ENCODE measurements at places on chromosomes 16 and 17. TPM values are rescaled to one million over a fixed set of nuclear protein-coding genes. Genes with fewer than 3 reads are reported as not detected.

The PABPN1L gene
- total RNA-seq = 4.1 TPM

The KCNG4 gene
- total RNA-seq = not detected

The CRAMP1 gene
- 12.7 TPM for total RNA-seq

The KCNH6 gene
- 22.4 TPM for total RNA-seq

The PPP1R27 gene
- total RNA-seq = 1.6 TPM

GRCh38 chr17:57603546-57603945 lies 141.6 kb downstream of the CCDC182 start:
- peak; percentile 58 for DNase-seq
- no peaks in the 10 kb centered on the region for H3K27me3 ChIP-seq
- no peak overlapping the region for H3K4me3 ChIP-seq
- peak overlapping the region; percentile 1 for H3K27ac ChIP-seq
- H3K4me1 ChIP-seq = peaks cover 16% of the 10 kb centered on the region

GRCh38 chr16:30186782-30187555 lies 3.6 kb downstream of the CORO1A start:
- no peaks in the 10 kb centered on the region for H3K4me1 ChIP-seq
- H3K27ac ChIP-seq = no peak overlapping the region
- DNase-seq = peak; percentile 44
- H3K27me3 ChIP-seq = no peaks in the 10 kb centered on the region

- no peaks in the 10 kb centered on the region for H3K27me3 ChIP-seq
- H3K27ac ChIP-seq = no peak overlapping the region
- H3K4me3 ChIP-seq = no peak overlapping the region
- no peaks in the 10 kb centered on the region for H3K4me1 ChIP-seq
Observed at GRCh38 chr17:9371019-9371418, 204.6 kb downstream of the STX8 start.

DNA sequence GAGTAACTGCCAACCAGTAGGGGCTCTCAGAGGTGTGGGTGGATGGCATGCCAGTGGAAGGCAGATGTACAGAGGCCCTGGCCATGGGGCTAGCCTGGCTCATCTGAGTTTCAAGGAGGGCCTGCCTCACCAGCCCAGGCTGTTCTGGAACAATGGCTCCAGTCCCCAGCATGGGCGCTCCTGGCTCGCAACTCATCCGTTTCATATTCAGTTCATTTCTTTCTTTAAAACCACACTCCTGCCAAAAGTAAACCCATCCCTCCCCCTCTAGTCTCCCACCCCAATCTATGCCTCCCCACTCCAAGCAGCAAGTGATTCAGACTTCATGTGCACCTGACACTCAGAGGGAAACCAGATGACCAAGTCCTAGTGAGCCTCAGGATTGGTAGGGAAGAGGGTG lies 2.4 kb downstream of the CCL13 start:
- H3K27ac ChIP-seq = no peak overlapping the region
- no peaks in the 10 kb centered on the region for H3K4me1 ChIP-seq
- no peak overlapping the region for H3K4me3 ChIP-seq

DNA sequence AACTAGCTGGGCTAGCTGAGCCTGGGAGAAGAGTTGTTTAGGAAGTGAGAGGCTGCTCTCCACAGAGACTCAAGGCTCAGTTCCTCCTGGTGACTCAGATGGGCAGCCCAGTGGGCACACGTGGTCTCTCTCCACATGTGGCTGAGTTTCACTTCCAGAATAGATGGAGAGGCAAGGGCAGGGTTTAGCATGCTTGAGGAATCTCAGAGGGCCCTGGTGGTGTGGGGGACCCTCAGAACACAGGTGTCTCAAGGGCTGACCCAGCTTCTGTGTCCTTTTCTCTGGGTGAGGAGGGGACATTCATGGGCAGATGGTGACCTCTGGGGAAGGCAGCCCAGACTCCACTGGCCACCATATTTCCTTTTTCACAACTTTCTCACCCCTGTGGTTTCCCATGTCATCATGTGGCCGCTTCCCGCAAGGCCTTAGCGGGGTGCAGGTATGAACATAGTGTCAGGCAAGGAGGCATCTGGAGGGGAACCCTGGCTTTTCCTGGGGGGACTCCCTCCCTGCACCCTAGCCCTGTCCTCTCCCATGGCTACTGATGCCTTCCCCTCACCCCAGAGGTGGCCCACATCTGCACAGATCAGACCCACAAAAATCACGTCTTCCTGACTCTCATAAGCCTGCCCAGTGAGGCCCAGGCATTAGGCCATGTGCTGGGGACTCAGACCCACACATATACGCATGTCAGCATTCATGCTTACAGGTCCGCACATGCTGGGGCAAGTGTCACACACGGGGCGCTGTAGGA lies 3.3 kb downstream of the GRN start:
- no peak overlapping the region for H3K27ac ChIP-seq
- H3K36me3 ChIP-seq = peaks cover 10% of the 10 kb centered on the region
- no peak overlapping the region for H3K4me3 ChIP-seq
- peak; percentile 47 for DNase-seq
- no peaks in the 10 kb centered on the region for H3K27me3 ChIP-seq

DNA sequence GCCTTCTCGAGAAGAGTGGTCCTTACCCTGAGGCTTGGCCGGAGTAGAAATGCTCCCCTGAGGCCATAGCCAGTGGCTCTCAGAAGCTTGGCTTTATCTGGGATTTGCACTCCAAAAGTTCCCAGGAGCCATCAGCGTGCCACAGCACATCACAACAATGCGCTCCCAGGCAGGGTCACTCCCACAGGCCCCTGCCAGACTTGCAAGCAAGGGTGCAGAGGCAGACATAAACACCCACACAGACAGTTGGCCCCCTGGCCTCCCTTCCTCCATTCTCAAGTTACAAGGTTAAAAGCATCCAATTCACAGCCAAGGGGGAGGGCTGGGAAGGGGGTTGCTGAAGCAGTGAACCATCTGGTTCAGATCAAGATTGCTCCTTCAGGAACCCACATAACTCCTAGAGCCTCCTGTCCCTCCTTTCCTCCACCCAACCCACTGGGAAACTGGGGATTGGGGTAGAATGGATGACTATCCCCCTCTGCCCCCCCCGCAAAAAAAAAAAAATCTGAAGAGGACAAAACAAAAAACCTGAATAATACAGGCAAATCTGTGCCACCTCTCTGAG lies 1.8 kb downstream of the ST3GAL2 start:
- no peak overlapping the region for H3K4me3 ChIP-seq
- no peaks in the 10 kb centered on the region for H3K36me3 ChIP-seq
- H3K27me3 ChIP-seq = no peaks in the 10 kb centered on the region

DNA sequence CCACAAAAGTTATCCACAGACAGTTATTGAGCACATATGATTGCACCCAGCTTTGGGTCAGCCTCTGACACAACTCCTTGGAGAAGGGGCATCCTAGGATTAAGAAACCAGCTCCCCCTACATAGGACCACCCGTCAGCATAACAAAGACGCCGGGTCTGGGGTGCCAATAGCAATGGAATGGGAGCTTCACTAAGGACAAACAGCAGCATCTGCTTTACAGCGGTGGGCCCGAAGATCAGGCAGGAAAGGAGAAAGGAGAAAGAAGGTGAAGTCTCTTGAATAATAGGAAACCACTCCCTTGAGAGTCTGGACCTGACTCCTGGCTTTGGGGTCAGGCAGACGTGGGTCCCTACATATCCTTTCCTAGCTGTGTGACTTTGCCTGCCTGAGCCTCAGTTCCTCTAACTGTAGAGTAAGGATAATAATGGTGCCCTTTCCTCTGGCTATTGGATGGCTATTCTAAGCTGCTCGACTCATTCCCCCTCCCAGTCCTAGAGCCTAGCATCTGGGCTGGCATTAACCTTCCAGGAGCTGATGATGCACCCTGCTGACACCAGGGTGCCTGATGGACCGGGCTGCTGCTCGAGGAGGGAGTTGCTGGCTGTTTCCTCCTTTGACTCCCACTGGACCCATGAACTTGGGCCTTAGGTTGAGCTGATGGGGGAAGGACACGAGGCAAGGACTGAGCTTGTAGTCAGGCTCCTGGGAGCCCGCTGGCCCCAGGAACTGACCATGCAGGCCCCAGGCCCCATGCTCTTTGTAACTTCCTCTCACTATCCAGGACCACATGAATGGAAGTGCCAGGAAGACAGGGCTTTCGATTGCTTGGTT lies 94.2 kb downstream of the C16orf78 start:
- DNase-seq = no peak
- H3K4me3 ChIP-seq = no peak overlapping the region
- H3K27ac ChIP-seq = no peak overlapping the region
- H3K27me3 ChIP-seq = no peaks in the 10 kb centered on the region

- H3K27ac ChIP-seq = no peak overlapping the region
- H3K4me1 ChIP-seq = no peaks in the 10 kb centered on the region
- H3K36me3 ChIP-seq = no peaks in the 10 kb centered on the region
- H3K27me3 ChIP-seq = no peaks in the 10 kb centered on the region
- H3K4me3 ChIP-seq = no peak overlapping the region
Observed at GRCh38 chr17:65283704-65284103, 146.5 kb downstream of the RGS9 start.

GRCh38 chr17:46764709-46765401 lies 53.6 kb downstream of the WNT3 start:
- no peak overlapping the region for H3K27ac ChIP-seq
- no peaks in the 10 kb centered on the region for H3K27me3 ChIP-seq
- no peaks in the 10 kb centered on the region for H3K36me3 ChIP-seq
- H3K4me3 ChIP-seq = no peak overlapping the region

GRCh38 chr16:526181-527014 lies 1.1 kb upstream of the CAPN15 start:
- no peaks in the 10 kb centered on the region for H3K27me3 ChIP-seq
- peak overlapping the region; percentile 97 for H3K27ac ChIP-seq
- H3K4me1 ChIP-seq = peaks cover 22% of the 10 kb centered on the region
- no peak for DNase-seq
- peak overlapping the region; percentile 66 for H3K4me3 ChIP-seq

GRCh38 chr16:72111657-72112451 lies 18.2 kb downstream of the DHX38 start:
- no peak for DNase-seq
- peaks cover 40% of the 10 kb centered on the region for H3K36me3 ChIP-seq
- H3K27ac ChIP-seq = no peak overlapping the region
- no peaks in the 10 kb centered on the region for H3K27me3 ChIP-seq
- H3K4me3 ChIP-seq = no peak overlapping the region

- no peak overlapping the region for H3K4me3 ChIP-seq
- no peak for DNase-seq
- H3K36me3 ChIP-seq = peaks cover 5% of the 10 kb centered on the region
- no peaks in the 10 kb centered on the region for H3K4me1 ChIP-seq
- H3K27me3 ChIP-seq = no peaks in the 10 kb centered on the region
- no peak overlapping the region for H3K27ac ChIP-seq
Observed at GRCh38 chr16:19705843-19706242, 12.2 kb downstream of the KNOP1 start.

DNA sequence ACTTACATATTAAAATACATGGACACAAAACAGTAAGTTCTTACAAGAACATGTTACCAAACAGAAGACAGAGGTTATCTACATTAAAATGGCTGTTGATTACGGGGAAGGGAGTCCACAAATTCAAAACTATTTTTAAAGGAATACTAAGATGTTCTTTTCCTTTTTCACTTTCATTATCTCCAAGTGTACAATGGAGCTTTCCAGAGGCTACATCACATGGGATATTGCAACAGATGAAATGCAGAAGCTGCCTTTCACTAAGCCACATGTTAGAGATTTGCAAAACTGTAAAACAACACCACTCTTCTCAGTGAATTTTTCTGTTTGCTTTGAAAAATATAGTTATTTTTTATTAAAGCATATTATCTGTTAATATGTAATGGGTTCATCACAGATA lies 53.6 kb downstream of the XPO6 start:
- no peak overlapping the region for H3K27ac ChIP-seq
- H3K4me3 ChIP-seq = no peak overlapping the region
- H3K4me1 ChIP-seq = no peaks in the 10 kb centered on the region
- H3K27me3 ChIP-seq = no peaks in the 10 kb centered on the region
- DNase-seq = no peak

GRCh38 chr17:4214157-4214556 lies 49.6 kb downstream of the ANKFY1 start:
- H3K27ac ChIP-seq = no peak overlapping the region
- no peaks in the 10 kb centered on the region for H3K27me3 ChIP-seq
- H3K4me3 ChIP-seq = no peak overlapping the region

DNA sequence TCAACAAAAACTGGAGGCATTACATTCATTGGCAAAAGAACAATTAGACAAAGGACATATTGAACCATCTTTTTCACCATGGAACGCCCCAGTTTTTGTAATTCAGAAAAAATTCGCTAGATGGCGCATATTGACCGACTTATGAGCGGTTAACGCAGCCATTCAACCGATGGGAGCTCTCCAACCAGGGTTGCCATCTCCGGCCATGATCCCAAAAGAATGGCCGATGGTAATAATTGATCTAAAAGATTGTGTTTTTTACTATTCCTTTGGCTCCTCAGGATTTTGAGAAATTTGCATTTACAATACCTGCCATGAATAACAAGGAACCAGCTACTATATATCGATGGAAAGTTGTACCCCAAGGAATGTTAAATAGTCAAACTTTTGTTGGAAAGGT lies 21.4 kb downstream of the ALOX15B start:
- no peak overlapping the region for H3K4me3 ChIP-seq
- no peaks in the 10 kb centered on the region for H3K27me3 ChIP-seq
- DNase-seq = peak; percentile 84
- no peaks in the 10 kb centered on the region for H3K36me3 ChIP-seq
- H3K4me1 ChIP-seq = no peaks in the 10 kb centered on the region

DNA sequence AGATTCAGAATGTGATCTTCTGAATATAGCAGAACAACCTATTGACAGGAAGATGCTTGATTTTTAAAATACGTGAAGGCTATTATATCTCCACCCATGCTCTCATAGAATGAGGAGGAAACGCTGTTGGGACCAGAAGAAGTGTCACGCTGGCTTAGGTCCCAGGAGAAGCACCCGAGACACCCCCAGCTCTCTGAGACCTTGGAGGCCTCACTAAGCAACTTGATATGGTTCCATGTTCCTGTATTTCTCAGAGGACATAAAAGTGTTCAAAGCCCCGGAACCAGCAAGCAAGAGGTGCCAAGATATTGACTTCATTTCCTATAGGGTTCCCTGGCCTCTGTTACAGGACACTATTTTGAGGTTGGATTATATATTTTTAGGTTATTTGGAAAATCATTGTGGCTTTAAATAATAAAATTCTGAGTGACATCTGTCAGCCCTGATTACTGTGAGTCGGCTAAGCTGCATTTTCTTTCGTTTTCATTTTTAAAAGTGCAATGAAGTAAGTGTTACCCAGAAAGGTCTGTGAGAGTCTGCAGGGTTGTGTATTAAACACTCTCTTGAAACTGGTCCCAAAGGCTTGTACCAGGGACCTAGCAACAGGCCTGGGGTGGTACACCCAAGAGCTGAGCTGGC lies 400.0 kb downstream of the SOX9 start:
- no peaks in the 10 kb centered on the region for H3K27me3 ChIP-seq
- no peak overlapping the region for H3K27ac ChIP-seq
